ENCODE measurements at places on chromosomes 7 and 10.
A peak's percentile ranks its signal among the peaks of the same experiment; 100 is the strongest.

GRCh38 chr7:347644-348479 lies 57.9 kb downstream of the FOXL3 start:
- DNase-seq, result no peak

GRCh38 chr7:36260481-36260880 lies 107.4 kb downstream of the EEPD1 start:
- DNase-seq, result no peak

- DNase-seq, result no peak
Observed at GRCh38 chr7:100692578-100692961, 1.5 kb downstream of the GIGYF1 start.

DNA sequence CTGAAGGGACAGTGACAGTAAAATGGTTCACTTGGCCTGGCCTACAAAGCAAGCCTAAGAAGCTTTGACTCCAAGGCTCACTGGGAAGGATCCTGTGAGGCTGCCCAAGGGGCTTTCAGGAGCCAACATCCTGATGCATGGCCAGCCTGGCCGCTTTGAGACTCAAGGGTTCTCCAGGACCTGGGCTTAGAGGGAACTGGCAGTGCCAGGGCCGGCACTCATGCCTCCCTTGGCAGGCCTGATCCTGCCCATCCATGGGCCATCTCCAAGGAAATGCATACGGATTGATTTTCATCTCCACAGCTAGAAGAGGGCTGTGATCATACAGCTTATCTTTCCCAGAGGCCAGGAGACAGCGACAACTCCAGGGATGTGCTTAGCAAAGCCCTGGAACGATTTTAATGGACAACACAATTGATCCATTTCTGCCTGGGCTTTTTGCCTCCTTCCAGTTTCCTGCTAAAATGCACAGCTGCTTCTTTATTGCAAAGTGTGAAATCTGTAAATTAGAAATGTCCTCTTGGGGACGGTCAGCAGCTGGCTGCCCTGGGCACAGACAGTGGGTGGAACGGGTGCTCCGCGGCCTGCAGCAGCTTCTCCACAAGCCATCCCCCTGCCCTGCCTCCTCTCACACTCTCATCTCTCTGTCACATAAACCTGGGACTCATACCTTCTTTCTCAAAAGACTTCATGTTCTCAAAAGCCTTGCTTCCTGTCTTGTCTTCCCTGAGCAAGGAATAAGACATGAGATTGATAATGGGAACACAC lies 288.5 kb downstream of the GRID1 start:
- DNase-seq, result peak; percentile 16

GRCh38 chr10:23884670-23885069 lies 324.3 kb upstream of the KIAA1217 start:
- DNase-seq, result no peak

DNA sequence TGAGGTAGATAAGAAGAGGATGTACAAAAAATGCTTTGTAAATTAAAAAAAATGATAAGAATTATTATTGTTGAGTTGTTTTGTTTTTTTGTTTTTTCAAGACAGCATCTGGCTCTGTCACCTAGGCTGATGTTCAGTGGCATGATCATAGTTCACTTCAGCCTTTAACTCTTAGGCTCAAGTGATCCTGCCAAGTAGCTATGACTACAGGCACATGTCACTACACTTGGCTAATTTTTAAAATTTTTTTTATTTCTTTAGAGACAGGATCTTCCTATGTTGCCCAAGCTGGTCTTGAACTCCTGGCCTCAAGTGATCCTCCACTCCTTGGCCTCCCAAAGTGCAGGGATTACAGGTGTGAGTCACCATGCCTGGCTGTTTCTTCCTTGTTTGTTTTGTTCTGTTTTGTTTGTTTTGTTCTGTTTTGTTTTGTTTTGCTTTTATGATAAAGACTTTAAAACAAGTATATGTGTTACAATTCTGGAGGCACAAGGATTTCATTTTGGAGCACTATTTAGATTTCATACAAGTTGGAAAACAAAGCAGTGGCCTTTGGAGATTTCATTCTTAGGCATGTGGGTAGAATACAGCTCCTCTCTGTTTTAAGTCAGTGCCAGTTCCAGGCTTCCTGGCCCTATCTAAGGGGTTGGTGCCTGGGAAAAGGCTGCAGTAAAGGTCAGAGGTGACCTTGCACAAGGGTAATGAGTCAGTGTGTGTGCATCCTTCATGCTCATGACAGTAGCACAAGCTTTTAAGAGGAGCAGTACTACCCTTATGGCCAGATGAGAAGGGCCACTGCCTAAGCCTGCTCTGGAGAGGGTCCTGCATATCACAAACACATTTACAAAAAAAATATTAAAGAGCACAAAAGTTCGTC lies 17.9 kb downstream of the FGFBP3 start:
- no peak for DNase-seq

GRCh38 chr7:128060018-128060417 lies 28.8 kb upstream of the LRRC4 start:
- no peak for DNase-seq

GRCh38 chr10:51340845-51341610 lies 266.7 kb downstream of the PRKG1 start:
- DNase-seq, result no peak

GRCh38 chr7:76315364-76315763 lies 12.9 kb downstream of the HSPB1 start:
- DNase-seq, result no peak

- no peak for DNase-seq
Observed at GRCh38 chr10:108904163-108904838, 1019.0 kb downstream of the XPNPEP1 start.

DNA sequence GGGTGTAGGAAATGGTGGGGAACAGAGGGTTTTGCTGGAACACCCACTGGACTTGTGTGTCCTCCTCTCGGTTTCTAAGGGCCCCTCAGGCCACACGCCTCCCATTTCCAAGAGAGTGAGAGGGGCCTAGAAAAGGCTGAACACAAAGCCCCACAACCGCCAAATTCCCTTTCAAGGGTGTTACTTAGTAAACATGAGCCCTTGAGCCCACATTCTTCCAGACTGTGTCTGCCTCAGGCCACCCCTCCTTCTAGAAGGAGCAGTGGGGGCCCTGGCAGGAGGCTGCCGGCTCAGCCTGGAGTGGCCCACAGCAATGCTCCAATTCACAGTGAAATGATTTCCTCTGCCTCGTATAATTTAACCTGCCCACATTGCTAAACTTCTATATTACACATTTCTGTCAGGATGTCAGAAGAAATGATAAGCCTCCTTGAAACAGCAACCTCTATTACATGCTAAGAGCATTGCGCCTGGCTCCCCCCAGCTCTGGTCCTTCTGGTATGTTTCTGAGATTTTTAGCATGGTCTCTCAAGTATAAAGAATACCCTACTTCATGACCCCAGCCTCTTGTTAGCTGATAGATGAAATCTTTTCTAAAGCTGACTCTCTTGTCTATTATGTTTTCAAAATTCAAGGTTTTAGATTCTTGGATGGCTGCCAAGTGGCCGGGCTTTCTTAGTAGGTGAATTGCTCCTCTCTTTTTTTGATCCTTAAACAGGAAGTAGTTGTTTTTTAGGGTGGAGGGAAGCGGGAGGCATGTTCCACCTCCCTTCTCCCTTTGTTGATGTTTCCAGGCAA lies 673.9 kb upstream of the GALNT17 start:
- no peak for DNase-seq

DNA sequence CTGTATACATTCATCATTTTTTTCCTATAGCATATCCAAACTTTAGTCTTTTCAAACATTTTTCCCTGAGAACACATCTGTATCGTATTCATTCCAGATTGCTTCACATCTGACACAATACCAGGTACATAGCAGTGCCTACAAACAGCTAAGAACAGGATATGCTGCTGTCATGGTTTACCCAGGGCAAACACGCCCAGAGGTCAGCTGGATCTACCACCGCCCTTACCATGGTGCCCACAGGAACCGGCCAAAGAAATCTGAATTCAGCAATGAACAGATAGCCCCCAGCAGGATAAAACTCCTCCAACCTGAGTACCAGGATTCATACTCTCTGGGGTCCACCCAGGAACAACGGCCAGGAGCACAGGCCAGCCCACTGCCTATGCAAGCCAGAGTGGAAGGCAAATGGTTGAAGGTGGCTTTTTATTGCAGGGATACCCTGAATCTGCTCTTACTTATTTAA lies 43.0 kb downstream of the TNS3 start:
- no peak for DNase-seq

- no peak for DNase-seq
Observed at GRCh38 chr10:48336978-48337599, 30.6 kb downstream of the MAPK8 start.

DNA sequence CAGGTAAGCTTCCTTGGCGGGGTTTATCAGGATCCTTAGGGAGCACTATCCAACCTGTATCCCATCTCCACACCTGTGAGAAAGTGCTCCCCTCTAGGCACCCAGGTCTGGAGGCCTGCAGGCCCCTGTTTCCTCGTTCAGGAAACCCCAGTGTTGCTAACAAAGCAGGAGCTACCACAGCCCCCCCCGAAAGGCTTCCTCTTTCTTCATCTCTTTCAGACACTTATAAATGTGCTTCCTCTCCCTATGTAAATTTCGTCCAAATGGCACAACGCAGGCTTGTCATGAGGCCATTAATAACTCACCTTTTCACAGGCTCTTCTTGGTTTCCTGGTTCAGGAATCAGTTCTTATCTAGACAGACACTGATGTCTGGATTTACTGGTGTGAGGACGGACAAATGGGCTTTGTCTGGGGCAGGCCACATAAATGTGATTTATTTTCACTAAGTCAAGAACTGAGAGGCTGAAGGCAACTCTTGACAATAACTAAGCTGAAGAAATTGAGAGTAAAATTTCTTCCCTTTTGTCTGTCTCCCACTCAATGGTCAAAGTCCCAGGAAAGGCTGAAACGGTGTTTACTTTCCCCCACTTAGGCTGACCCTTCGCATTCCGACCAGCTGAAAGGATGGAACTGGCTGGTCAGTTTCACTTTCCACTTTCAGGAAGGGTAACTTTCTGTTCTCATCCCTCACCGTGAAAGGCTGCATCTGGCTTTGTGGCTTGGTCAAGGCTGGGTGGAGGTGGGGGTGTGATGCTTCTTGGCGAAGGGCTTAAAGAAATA lies 46.8 kb downstream of the PIK3AP1 start:
- DNase-seq, result no peak

Data from head of caudate nucleus (tissue), 42 donors.